H54 (cell line): ENCODE measurements at places on chromosomes 3 and 15.

DNA sequence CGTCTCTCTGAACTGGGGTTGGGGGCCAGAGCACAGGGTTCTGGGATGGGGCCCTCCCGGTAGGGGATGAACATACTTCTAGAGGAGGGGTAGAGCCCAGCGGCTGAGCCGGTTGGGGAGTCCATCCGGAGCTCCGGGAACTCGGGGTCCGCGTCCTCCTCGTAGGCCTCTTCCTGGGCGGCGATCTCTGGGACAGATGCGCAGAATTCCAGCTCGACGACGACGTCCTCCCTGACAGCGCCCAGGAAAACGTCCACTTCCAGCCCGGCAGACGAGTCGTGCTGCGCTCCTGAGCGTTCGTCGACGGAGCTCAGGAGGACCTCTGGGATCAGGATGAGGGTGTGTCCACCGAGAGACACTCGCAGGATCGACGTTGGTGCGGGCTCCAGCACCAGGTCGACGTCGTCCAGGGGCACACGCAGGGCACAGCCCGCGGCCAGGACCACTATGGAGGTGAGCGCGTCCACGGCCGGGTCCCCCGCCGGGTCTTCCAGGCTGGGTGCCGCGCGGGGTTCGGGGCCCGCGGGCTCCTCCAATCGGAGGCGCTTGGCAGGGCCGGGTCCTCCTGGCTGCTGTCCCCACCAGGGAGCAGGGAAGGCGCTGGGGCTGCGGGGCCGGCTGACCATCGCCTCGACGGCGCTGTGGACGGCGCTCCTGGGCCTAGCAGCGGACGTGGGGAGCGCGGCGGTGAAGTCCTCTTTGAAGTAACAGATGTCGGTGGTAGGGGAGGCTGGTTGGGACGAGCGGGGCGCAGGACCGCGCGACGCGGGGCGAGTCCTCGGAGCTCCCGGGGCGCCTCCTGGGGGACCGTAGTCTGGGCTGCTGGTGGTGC is 474 bp downstream of the PRR23B start:
- no peak for DNase-seq

- DNase-seq = no peak
Measured at GRCh38 chr3:123547881-123548519, 36.9 kb downstream of the HACD2 start.

GRCh38 chr3:186093271-186093900 is 15.5 kb downstream of the ETV5 start:
- DNase-seq = no peak

DNA sequence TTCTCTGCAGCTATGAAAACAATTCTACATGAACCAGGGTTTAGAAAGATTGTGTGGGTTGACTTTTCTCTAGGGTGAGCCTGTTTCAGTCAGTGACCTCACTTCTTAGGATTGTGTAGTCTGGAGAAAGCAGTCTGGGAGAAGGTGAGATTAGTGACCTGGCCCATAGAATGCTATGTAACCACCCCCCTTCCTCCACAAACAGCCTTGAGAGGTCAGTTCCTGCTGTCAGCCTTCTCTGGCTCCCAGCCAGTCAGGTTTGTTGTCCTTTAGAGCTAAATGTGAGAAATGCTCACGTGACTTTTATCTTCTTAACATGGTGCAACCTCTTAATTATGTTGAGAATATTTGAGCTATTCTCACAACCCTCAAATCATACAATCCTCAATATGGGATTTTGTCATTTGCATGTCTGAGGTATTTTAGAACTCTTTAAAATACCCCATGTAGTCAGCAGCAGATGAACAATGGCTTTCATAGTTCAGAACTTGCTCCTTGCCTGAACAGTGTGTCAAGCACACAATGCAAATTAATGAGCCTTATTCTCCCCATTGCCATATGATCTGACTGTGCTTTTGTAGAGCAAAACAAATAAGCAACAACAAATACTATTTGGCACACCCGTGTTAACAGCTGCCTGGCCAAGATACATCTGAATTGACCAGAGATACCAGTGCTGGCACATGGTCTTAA is 311.6 kb downstream of the CNTN6 start:
- DNase-seq = no peak

- no peak for DNase-seq
Measured at GRCh38 chr3:141129541-141130011, 78.4 kb downstream of the SPSB4 start.

GRCh38 chr3:88133711-88134263 is 16.0 kb upstream of the C3orf38 start:
- DNase-seq = no peak

DNA sequence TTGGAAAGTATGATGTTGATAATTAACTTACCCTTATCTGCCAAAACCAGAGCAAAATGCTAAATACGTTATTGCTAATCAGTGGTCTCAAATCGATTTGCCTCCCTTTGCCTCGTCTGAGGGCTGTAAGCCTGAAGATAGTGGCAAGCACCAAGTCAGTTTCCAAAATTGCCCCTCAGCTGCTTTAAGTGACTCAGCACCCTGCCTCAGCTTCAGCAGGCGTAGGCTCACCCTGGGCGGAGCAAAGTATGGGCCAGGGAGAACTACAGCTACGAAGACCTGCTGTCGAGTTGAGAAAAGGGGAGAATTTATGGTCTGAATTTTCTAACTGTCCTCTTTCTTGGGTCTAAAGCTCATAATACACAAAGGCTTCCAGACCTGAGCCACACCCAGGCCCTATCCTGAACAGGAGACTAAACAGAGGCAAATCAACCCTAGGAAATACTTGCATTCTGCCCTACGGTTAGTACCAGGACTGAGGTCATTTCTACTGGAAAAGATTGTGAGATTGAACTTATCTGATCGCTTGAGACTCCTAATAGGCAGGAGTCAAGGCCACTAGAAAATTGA is 59.7 kb downstream of the DCUN1D1 start:
- DNase-seq = no peak

- no peak for DNase-seq
Measured at GRCh38 chr15:86916671-86917360, 837.1 kb downstream of the AGBL1 start.

- no peak for DNase-seq
Measured at GRCh38 chr3:171672538-171672937, 137.7 kb downstream of the PLD1 start.

DNA sequence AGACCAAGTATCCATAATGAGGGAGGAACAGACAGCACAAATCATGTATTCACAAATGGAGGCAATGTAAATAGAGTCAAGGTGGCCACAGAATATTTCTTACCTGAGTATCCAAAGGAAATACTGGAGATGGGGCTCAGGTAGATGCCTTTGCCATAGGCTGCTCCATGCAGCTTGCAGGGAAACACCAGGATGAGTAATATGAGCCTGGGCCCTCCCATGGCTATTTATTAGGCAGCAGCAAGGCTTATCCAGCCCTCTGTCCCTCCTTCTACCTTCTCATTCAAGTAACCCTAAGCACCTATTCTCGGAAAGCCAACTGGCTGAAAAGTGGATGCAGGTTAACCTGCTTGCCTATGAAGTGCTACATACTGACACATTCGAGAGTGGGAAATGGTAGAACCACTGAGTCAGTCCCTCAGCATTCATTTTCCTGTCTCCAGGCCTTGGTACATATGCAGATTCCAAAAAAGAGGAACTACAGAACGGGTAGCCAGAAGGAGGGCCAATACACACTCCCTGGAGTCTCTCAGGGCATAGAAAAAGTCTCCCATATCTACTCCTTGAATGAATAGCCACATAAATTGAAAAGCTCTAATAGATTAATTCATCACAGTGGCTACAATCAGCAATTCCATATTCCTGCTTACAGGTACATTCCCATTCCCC is 18.3 kb upstream of the PKM start:
- DNase-seq = no peak

GRCh38 chr3:108073764-108074431 is 16.9 kb downstream of the CD47 start:
- no peak for DNase-seq

- DNase-seq = no peak
Measured at GRCh38 chr3:134772591-134772990, 22.5 kb upstream of the EPHB1 start.

DNA sequence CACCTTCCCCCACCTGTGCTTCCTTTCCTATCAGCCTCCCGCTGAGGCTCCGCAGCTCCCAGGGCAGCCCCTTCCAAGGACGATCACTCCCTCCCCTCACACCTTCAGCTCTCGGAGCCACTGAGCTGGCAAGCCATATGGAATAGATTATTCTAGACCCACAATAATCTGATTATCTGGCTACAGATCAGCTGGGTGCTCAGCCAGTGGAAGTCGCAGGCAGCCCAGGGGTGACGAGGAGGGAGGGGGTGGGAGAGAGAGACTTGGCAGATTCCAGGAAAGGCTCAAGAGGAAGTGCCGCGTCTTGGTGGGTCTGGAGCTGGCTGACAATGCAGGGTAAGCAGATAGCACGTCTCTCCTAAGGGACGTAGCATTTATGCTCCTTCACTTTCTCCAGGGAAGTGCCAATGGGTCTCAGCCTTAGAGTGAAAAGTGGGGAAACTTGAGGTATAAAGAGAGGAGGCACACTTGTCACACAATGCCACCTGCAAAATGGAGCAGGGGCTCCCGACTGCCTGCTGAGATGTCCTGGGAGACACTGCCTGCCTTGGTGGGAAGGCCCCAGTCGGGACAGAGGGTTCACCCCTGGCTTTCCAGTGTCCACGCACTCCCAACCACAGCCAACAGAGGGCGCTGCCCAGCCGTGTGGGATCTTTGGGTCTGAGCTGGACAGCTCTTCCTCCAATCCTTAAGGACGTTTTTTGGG is 9.4 kb upstream of the MESP1 start:
- peak; percentile 76 for DNase-seq

DNA sequence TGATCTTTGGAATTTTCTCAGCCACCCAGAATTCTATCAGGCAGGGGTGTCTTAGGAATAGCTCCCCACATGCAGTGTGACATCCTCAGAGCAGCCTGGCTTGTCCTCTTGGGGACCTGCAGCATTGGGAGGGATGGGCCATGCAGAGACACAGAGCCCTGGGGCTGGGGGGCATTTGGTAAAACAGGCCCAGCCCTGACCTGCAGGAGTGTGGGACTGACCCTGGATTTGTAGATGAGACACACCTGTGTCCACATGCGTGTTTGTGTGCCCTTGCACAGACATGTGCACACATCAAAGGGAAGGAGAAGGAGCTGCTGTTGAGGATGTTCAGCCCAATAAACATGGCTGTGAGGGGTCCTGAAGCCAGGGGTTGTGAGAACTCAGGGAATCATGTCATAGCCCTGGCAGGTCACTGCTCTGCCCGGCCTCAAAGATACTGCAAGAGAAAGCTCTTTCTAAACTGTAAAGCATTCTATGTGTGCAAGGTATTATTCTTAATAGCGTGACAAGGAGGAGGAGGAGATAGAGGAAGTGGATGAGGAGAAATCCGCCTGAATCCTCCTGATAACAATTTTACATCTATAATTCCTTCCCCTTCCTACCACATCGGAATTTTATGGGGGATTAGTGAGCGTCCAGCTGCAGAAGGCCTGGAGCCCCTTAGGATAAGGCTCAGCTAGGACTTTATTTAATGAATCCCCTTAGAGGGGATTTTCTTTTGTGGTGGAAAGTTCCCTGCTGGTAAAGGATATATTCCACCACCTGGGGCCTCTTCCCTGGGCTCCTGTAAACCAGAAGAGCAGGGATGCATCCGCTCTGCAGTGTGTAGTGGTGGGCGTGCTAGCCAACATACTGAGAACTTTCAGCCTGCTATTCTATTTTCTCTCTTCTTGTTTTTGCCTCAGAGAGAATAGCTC is 245.5 kb downstream of the EPHB1 start:
- no peak for DNase-seq

- no peak for DNase-seq
Measured at GRCh38 chr15:88776646-88777045, 26.6 kb upstream of the ACAN start.

DNA sequence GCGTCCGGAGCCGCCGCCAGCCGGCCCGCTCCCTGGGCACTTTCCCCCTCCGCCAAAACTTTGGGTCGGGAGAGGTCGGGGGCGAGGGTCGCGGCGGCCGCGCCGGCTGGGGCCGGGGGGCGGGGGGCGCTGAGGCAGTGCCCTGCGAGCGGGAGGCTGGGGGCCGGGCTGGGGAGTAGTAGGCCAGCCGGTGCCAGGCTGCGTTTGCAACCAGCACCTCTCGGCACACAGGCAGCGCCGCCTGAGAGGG is 452 bp downstream of the BBX start:
- DNase-seq = no peak

- DNase-seq = no peak
Measured at GRCh38 chr3:86244905-86245304, 746.0 kb downstream of the VGLL3 start.

DNA sequence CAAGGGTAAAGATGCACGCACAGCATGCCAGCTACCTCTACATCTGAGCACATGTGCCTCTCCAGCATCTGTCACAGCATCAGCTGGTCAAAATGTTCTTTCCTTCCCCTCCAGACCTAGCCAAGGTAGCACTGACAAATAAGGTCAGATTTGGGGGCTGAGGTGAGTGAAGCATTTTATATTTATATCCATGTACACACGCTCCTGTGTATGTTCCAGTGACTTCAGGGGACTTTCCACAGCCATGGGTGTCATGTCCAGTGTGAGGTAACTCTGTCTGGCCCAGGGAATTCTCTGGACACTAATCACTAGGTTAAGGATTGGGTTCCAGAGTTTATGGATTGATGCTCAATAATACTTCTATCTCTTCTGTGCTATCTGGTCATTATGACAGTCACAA is 165.2 kb upstream of the TP63 start:
- no peak for DNase-seq

- peak; percentile 39 for DNase-seq
Measured at GRCh38 chr15:77702211-77702957, 69.7 kb upstream of the LINGO1 start.

- no peak for DNase-seq
Measured at GRCh38 chr3:68787106-68787626, 145.2 kb downstream of the TAFA4 start.

DNA sequence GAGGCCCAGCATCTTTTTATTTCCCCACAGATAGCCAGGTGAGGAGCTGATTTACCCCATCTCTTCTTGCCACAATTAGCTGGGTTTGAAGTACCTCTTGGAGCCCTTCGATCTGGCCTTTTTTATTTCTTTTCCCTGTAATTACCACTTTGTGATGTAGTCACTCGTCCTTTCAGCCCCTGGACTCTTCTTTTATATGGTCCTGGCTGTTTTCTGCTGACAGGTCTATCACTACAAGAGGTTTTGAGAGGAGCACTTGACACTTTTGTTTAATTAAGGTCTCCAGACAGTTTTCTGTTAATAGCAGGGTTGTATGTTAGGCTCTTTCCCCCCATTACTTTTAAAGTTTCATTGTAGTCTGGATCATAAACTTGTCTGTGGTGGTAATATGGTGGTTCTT is 11.8 kb downstream of the ATXN7 start:
- no peak for DNase-seq

GRCh38 chr3:42410370-42411131 is at the start of gene LYZL4:
TSS of gene LYZL4 (minus strand) at chr3:42410610. CDS start at chr3:42407251, 3,359 bp downstream.
- no peak for DNase-seq

- DNase-seq = no peak
Measured at GRCh38 chr15:82051664-82052063, 5.8 kb upstream of the MEX3B start.

GRCh38 chr3:113963879-113964278 is 16.1 kb downstream of the ZDHHC23 start:
- DNase-seq = no peak

GRCh38 chr3:51605938-51606337 is 65.1 kb upstream of the TEX264 start:
- DNase-seq = no peak

- peak; percentile 33 for DNase-seq
Measured at GRCh38 chr15:65952391-65953053, 83.2 kb downstream of the RAB11A start.
